ENCODE measurements at places on chromosomes 11 and 22.

DNA sequence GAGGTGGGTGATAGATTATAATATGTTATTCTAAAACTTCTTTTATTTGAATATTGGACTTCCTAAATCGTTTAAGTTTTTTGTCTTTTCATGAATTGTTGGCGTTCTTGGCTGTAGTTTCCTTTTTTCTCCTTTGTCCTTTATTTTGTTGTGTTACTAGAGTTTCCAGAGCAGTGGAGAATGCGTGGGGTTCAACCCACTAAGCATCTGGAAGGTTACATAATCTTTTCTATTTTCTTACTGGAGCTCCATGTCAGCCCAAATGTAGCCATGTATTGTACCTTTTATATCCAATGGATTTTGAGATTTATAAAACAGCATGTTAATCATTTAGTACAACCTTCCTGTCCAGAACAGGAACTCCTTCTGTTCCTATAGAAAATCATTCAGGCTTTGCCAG, 63.2 kb downstream of the PPP6R3 start:
- no peak for DNase-seq

DNA sequence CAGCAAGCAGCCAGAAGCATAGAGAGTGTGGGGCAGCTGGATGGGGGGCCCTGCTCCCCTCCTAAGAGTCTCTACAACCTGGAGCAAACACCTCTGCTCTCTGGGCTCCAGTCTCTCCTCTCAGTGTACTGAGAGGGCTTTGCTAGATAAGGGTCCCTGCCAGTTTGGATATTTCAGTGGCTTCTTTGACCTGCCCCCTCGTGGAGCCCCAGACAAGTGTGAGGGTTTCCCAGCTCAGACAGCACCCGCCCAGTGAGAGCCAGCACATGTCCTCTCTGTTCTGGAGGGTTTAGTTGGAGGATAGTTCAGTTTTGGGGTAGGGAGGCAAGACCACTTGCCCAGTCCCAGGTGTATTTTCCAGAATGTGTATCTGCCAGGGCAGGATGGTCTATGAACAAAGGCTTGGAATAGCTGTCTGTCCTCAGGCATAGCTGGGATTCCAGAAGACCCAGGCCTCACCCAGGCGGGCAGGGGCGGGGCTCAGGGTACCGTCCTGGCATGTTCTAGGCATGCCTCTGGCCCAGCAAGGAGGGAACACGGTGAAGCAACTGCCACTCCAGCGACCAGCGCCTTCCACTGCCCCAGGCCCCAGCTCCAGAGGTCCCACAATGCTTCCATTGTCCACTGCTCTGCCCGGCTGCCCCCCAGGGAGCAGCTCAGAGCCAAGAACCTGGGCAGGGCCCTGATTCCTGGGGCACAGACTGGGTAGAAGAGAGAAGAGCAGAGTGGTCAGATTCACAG, 7.5 kb upstream of the MICALL1 start:
- no peak for DNase-seq

DNA sequence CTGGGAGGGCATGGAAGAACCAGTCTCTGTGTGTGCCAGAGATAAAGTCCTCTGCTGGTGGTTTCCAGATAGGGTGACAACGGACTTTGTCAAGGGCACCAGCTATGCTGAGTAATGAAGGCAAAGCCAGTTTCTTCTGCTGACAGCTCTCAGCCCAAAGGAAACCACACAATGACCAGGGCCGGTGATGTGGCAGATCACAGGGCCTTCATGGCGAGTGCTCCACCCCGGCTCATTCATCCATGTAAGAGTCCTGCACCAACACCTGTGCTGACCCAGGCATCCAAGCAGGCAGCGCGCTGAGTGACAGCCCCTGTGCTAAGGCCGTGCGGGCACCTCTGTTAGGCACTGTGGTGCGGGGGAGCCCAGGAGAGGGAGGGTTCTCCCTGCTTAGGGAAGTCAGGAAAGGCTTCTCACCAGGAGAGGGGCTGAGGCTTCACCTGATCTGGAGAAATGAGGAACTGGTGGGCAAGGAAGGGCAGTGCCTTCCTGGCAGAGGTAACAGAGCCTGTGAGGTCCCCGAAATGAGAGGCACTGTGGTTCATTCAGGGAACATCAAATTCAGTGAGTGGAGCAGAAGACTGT, 33.8 kb downstream of the TP53I11 start:
- no peak for DNase-seq

GRCh38 chr11:46521961-46522681, 71.7 kb downstream of the AMBRA1 start:
- no peak for DNase-seq

- peak; percentile 17 for DNase-seq
Observed at GRCh38 chr11:127640561-127641451, 640.2 kb upstream of the KIRREL3 start.

GRCh38 chr22:18991821-18992442, 55.8 kb upstream of the PRODH start:
- no peak for DNase-seq

DNA sequence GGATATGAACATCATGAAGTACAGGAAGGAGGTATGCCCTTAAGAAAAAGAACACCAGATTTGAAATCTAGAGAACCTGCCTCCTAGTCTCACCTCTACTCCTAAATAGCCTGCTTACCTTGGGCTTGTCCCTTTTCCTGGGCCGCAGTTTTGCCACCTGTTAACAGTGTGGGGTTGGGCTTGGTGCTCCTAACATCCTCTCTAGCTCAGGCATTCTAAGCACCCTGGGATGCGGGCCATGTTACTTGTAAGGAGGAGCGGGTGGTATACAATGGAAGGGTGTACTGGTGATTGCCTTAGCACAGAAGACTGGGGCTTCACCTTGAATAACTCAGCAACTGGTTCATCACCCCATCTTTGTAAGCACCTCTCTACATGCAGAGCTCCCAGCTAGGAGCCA, 48.7 kb downstream of the TIMP3 start:
- DNase-seq: no peak
